AG10803 (cell line): ENCODE measurements at places on chromosomes 12 and 14.

- no peak for DNase-seq
Measured at GRCh38 chr12:96192926-96193573, 1.1 kb upstream of the ELK3 start.

- DNase-seq = peak; percentile 93
Measured at GRCh38 chr12:107091989-107092641, 1.2 kb downstream of the CRY1 start.

DNA sequence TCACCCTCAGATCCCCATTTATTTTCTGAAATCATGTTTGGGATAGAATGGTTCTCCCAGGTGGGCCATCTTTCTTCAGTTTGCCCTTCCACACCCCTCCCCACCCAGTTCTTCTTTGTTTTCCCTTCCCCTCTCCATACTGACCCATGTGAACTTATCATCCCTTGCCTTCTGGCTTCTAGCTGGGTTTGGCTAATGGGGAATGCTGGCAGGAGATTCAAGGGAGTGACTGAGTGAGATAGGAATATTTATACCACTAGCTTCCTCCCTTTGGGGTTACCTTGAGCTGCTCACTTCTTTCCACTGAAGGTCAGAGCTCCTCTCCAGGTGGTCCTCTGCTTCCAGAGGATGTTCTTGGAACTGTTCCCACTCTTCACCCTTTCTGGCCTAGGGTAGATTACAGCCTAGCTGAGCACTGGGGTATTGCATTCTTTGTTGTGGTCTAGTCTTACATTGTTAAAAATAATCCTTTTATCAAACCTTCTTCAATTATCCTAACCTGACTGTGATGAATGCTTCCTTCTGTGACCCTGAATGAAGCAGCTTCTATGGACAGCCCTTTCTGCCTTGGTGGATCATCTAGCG is 88.3 kb upstream of the ATP2B1 start:
- DNase-seq = no peak

GRCh38 chr14:42911642-42912041 is 1305.0 kb downstream of the LRFN5 start:
- no peak for DNase-seq

DNA sequence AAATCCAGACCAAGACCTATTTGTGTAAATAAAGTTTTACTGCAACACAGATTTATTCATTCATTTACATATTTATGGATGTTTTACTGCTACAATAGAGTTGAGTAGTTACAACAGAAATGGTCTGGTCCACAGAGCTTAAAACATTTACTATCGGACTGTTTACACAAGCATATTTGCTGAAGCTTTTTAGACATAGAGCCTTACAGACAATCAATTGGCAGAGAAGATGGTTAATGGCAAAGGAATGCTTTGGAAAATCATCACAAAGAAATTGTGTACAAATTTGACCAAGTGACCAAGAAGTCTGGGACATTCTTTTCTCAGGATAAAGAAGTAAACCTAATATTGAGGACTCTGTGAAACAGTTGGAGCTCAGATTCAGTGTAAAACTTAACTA is 504.3 kb downstream of the SLC16A7 start:
- peak; percentile 9 for DNase-seq

DNA sequence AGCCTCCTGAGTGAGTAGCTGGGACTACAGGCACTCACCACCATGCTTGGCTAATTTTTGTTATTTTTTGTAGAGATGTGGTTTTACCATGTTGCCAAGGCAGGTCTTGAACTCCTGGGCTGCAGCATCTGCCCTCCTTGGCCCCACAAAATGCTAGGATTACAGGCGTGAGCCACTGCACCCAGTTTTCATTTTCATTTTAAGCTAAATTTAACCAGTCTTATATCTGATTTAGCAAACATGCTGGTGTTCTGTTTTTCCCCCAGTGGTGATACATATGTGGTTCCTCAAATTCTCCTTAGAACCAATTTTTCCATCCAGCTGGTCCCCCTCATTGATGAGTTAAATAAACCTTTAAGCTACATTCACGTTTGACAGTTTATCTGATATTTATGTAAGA is 43.8 kb upstream of the BICD1 start:
- no peak for DNase-seq

DNA sequence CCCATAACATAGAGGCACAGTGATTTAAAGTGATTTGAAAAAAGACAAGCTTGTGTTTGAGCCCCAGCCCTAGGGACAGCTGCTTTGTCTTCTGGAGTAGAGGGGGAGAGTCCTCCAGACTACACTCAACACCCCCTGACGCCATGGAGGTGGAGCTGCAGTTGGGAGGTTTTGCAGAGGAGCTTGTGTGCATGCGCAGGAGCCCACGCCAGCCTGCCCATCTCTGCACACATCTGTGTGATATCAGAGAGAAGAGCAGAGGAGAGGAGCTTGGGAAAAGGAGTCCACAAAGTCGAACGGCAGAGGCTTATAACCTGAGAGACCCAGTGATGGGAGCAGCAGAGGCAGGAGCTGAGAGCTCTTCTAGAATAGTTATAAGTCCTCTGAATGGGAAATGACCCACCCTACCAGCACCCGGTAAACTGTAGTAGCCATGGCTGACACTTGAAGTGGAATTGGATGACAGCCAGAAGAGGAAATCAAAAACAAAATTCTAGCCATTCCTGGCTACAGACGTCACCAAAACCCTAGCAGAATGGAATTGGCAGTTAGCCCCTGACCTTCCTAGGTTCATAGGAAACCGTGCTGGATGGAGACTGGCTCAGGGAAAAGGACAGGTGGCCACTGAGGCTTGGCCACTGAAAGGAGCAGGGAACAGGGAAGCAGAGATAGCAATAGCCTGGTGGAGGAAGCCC is 185.1 kb upstream of the VASH1 start:
- DNase-seq = no peak

DNA sequence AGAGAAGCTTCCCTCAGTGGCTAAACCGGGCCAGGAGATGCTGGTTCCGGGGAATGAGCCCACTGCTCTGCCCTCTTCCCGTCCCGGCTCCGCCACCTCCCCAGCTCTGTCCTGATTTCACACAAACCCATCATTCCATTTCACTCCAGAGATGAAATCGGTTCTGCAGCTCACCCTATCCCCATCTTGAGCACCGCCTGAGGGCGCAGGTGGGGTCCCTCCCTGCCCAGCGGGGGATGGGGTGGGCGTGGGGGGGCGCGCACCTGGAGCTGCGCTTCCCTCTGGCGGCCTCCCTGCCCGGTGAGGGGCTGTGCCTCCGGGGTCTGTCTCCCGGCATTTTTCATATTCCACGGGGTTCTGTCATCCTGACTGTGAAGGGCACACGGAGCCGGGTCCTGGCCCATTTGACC is 44.7 kb downstream of the NOC4L start:
- DNase-seq = no peak

GRCh38 chr12:30753233-30753632 is 1.5 kb downstream of the CAPRIN2 start:
- peak; percentile 27 for DNase-seq

DNA sequence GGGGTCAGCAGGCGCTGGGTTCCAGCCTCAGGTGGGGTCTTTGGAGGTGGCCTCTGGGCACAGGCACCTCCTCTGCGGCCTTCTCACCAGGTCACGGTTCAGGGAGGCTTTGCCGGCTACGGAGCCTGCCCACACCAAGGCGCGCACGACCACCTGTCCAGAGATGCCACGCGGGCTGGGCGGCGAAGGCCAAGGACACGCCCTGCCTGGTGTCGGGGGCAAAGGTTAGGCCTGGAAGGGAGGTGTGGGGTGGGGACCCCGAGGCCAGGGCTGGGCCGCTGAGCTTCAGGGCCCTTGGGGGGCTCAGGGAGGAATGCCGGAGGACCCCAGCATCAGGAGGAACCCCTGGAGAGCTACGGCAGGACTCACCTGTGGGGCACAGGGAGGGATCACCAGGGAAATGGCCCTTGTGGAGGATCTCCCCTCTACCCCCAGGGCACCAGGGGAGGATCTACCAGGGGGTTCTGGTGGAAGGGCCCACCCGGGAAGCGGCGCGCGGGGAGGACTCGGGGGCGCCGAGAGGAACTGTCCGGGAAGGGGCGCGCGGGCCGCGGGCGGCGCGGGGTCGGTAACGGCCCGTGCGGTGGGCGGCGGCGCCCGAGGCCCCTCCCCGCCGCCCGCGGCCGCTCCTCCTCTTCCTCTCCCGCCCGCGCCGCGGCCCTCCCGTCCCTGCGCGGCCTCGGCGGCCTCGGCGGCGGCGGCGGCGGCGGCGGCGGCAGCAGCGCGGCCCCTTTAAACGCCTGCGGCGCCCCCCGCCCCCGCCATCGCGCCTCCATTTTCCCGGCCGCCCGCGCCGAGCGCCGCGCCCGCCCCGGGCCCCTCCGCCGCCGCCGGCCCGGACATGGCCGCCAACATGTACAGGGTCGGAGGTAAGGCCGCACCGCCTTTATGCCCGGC is at the start of gene MTA1:
Gene MTA1 (plus strand): TSS at position 633 of the 897 bp plus-strand sequence. CDS start 209 bp downstream, at position 842.
- peak; percentile 30 for DNase-seq

GRCh38 chr14:90275820-90276219 is 19.5 kb downstream of the PSMC1 start:
- no peak for DNase-seq

DNA sequence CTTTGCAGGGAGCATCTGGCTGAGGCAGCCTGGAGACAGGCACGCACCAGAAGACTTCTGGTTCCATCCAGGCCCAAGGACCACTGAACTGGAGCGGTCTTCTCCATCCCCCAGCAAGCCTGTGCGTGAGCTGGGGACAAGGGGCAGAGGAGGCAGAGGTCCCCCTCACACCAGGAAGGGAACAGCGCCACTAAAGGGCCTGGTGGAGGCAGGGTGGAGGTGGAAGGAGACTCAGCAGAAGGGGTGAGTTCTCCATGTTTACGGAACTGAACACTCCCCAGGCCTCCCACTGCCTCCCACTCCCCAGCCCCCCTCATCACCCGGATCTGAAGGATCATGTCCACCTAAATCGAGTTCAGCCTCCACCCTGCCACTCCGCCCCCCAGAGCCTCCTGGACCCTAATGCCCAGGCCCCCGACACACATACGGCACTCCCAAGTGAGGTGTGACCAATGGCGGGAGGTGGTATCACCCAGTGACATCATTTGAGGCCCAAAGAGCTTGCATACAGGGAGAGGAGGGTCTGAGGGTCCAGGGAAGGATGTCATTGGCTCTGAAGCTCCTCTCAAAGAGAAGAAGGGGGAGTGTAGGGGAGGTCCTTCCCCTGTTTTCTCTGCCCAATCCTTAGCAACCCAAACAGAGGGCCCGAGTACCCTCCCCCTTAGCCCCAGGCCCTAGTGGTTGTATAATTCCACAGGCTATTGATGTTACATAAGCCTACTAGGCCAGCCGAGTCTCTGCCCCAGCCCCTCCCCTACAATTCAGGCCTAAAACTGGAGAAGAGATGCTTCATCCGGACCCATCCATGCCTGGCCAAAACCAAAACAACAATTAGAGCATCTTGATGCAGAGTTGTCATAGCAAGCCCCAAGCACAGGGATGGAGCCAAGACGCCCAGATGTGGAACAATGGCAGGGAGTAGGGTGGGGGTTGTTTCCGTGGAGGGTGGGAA is 1.0 kb downstream of the FAIM2 start:
- DNase-seq = no peak

GRCh38 chr14:34220378-34220706 is 241.7 kb downstream of the SPTSSA start:
- no peak for DNase-seq

DNA sequence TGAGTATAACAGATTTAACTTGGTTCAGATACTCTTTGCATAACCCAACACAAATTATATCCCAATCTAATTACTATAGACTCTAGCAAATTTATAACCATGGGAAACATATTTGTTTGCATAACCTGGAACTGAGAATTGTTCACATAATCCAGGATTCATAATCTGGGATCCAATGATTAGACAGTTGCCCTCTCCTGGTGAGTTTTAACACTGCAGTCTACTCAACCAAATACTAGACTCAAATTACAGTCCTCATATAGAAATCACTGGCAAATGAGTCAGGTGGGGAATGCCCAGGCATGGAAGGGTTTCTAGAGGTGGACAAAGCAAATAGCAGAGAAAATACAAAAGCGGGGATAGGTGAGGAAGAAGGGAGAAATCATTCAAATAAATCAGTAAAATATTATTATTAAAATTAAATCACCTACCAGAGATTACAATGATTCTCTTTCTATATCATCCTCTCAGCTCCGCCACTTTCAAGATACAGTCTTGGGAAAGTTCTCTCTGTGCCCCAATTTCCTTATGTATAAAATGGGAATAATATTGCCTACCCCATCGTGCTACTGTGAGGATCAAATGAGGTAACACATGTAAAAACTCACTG is 9.4 kb downstream of the GCH1 start:
- peak; percentile 54 for DNase-seq

DNA sequence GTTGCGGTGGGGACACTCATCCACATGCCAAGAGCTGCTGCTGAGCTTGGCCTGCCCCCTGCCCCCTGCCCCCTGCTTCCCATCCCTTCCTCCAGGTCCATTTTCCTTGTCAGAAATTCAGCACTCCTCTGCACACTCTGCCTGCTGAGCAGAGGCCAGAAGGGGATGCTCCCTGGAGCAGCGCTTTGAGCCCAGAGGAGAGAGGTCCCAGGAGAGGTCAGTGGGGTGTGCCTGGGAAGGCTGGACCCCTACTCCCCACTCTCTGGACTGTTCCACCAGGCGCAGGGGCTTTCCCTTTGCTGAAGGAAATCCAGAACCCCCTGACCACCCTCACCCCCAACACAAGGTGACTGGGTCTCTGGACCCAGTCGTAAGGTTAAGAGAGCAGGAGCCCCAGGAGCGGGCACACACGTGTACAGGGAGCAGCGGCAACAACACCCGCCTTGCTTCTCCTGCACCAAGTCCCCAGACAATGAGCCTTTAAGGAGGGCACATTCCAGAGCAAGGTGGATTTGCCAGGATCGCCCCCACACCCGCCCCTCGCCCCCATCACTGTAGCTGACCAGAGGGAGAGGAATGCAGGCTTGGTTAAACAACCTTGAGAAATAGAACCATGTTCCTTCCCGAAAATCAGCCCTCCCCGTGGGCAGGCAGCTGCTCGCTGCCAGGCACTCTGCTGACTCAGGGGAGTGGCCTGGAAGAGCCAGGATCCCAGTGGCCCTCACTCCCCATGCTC is 30.7 kb downstream of the ISCA2 start:
- DNase-seq = peak; percentile 57

- no peak for DNase-seq
Measured at GRCh38 chr12:93113317-93114006, 184.4 kb upstream of the EEA1 start.

- DNase-seq = no peak
Measured at GRCh38 chr14:41548666-41549065, 58.0 kb upstream of the LRFN5 start.

DNA sequence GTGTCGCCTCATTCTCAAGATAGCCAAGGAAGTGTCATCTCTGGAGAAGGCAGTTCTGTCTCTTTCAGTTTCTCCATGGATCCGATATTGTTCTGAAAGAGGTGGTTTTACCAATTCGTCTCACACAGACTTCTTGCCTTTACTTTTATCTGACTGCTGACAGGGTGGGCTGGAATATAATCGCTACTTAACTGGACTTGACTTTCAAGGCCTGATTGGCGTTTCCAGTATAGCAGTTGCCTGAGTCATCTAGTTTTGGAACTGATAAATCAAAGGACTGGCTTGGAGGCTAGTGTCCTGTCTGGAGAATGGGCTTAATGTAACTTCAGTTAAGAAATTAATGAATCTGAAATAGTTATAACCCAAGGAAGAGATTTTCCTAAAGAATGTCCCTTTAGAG is 21.6 kb downstream of the PRKCH start:
- DNase-seq = no peak
